ENCODE measurements at places on chromosomes 12 and 14.

- peak; percentile 22 for DNase-seq
These were observed 3.7 kb downstream of the ASB2 start for GRCh38 chr14:93972618-93973205.

DNA sequence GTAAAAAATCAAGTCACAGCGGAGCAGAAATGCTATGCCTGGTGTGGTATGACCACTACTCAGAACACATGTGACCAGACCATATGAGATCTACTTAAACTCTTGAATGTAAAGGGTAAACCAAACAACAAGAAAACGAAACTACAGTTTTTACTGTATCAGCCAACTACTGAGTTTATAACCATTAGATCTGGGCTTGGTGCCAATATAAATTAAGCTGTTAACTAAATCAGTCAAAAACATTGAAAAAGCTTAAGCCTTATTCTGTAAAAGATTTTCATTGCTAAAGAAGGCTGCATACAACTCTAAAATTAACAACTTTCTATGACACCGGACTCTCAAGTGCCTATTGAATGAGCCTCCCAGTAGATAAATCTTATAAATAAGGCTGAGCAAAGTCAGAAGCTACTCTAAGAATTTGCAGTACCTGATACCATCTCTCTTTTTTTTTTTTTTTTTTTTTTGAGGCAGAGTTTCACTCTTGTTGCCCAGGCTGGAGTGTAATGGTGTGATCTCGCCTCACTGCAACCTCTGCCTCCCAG is 35.4 kb downstream of the SPTLC2 start:
- peak; percentile 10 for DNase-seq

DNA sequence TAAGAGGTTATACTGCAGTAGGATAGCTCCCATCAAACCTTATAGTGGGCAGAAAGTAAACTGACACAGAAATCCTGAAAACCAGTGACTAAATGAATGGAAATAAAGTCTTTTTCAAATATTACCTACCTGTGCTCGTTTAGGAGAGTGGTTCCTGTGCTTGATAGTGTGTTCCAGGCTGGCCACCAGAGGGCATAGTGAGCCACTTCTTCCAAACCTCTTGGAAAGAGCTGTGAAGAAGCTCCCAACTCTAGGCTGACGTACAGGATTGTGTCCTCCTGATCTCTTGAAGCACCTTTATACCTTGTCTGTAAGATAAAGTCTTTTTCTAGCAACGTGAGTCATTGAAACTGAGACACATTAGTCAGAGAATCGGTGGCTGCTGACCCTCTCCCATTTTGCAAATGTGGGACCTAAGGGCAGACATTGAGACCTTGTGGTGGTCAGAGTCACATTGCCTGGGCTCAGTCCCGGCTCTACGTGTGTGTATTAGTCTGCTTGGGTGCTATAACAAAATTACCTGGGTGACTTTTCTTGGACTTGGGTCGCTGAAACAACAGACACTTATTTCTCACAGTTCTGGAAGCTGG is 17.6 kb downstream of the TDP1 start:
- DNase-seq: peak; percentile 70

GRCh38 chr12:4418913-4419312 is 26.7 kb downstream of the FGF6 start:
- DNase-seq: no peak

DNA sequence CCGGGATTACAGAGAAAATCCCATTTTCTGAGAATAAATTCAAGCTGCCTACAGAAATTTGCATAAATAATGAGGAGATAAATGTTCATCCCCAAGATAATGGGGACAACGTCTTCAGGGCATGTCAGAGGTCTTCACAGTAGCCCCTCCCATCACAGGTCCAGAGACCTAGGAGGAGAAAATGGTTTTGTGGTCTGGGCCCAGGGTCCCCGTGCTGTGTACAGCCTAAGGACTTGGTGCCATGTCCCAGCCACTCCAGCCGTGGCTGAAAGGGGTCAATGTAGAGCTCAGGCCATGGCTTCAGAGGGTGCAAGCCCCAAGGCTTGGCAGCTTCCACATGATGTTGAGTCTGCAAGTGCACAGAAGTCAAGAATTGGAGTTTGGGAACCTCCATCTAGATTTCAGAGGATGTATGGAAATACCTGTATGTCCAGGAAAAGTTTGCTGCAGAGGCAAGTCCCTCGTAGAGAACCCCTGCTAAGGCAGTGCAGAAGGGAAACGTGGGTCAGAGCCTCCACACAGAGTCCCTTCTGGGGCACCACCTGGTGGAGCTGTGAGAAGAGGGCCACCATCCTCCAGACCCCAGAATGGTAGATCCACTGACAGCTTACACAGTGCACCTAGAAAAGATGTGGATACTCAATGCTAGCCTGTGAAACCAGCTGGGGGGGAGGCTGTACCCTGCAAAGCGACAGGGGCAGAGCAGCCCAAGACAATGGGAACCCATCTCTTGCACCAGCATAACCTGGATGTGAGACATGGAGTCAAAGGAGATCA is 176.3 kb downstream of the RASSF9 start:
- DNase-seq: no peak

GRCh38 chr12:4031703-4032291 is 158.6 kb upstream of the PARP11 start:
- DNase-seq: no peak

GRCh38 chr12:107461222-107461975 is 224.2 kb upstream of the PWP1 start:
- DNase-seq: no peak

DNA sequence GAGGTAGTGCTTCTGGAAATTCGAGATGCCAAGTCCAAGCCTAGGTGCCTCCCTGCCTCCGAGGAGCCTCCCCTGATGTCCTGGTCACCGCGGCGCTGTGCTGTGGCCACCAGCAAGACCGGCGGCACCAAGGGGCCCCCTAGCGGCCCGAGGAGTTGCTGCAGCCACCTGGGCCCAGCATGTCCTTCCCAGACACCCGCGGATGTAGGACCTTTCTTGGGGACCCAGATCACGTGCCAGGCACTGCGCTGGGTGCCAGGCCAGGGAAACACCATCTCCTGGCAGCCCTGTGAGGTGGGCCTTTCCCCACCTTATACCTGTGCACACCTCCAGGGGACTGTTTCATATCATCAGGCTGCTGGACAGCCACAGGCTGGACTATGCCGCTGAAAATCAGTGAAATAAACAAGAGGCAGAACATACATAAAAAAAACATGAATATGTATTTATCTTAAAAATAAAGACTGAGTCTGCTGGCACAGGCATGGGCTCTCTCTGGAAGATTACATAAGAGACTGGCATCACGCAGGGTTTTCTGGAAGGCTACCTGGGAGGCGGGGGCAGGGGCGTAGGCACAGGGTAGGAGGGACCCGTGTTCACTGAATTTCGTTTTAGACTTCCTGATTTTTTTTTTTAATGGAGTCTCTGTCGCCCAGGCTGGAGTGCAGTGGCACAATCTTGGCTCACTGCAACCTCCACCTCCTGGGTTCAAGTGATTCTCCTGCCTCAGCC is 15.9 kb upstream of the HHIPL1 start:
- DNase-seq: peak; percentile 75

DNA sequence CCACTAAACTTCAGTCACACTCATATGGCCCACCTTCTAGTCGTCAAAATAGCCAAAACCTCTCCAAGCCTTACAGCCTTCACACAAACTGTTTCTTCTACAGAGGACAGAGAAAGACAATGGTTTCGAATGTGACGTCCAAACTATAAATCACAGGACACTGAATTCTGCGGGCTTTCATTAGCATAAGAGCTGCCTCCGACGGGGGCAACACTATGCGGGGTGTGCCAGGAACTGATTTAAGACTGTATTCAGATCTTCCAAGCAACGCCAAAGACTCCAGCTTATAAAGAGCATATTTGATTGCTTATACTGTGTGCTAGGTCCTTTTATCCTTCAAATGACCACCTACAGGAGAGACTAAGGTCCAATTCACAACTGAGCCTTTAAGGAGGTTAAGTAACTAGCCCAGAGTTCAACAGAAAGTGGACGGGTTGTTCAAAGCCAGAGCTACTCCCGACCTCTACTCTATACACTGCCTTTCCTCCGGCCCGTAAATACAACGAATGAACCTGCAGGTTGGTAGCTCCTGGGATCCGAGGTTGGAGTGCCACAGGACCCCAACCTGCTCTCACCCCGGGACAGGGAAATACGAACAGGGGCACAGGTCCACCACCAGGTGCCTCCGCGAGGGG is 575 bp downstream of the L2HGDH start:
- no peak for DNase-seq

- DNase-seq: no peak
These were observed 592.5 kb upstream of the NOVA1 start for GRCh38 chr14:27190296-27190695.

DNA sequence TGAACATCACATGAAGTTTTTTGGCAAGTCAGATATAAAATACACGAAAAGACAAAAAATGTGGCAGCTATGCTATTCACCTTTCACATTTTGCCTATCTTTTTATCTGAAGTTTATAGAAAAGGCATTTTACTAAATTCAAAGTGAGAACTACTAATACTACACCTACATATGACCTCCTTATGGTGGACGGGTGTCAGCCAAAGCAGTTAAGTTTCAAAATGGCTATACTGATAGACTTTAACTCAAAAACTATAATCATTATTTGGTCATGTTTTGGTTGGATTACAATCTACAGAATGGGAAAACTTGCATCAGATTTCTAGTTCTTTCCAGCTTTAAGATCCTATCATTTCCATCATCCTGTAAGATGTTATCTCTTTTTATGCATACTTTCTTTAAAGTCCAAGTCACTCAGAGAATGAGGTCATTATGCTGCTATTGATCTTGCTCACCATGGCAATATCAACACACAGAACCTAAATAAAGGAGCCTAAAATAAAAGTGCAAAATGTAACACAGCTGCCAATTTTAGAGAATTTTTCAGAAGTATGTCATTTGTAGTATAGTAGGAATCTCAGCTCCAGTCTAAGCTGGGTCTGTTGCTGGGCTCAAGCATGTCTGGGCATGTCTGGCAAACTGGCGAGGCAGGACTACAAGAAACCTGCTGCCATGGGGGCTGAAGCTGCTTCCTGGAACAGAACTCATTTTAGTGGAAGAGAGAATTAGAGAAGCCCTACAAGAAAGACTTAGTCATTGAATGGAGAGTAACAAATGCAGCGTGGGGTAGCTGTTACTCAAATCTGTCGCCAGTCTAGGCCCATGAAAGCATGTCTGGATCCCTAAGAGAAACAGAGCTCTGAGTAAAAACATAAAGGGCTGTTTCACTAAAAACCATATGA is 7.6 kb upstream of the AEBP2 start:
- peak; percentile 75 for DNase-seq

GRCh38 chr14:101029668-101030290 is 126.3 kb upstream of the RTL1 start:
- no peak for DNase-seq

GRCh38 chr12:52703424-52703823 is at the start of gene KRT77:
Gene KRT77 (minus strand): TSS chr12:52703524. CDS start chr12:52703434, 90 bp downstream.
- no peak for DNase-seq

DNA sequence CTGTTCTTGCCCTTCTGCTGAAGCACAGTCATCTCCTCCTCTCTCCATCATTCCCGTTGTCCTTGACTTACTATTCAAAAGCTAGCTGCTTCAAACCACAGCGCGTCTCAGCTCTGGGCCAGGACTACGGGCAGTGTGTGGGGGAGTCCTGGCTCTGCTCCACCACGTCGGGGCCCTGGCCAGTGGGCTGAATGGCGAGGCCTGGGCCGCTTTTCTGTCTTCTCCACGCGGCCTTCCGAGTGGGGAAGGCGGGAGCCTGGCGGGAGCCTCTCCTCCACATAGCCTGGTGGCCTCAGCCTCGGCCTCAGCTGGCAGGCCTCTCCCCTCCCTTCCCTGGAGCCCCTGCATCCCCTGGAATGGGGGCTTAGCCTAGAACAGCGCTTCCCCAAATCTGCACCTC is 16.5 kb downstream of the ANKRD9 start:
- DNase-seq: no peak

DNA sequence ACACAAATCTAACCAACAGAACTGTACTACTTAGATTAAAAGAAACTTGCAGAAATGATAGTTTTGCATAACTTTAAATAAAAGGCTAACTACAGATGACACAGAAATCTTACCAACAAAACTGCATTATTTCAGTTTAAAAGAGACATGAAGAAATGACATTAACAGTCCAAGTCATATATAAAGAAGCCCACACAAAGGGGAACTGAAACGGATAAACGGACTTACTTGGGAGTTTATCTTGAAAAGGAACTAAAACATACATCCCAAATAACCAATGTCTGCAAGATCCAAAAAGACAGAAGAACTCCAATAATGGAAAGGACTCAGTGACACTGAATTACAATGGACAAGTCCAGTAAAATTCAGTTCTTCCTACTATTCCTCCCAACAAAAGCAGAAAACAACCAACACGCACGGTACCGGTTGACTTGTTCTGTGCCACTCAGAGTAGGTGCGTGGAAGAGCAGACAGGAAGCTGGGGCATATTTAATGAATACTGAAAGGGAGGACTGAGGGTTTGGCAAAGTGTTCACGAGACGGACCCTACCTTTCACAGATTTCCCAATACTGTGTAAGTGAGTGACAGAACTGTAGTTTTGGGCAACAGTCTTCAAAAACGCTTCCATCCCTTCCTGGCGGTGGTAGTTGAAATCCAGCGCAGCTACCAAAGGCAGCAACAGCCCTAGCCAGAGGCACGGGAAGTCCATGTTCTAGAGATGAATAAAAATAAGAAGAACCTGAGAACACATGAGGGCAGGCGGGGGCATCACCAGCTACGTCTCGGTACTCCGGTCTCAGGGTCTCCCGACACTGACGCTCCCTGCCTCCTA is 627 bp downstream of the CPM start:
- peak; percentile 51 for DNase-seq

GRCh38 chr14:30972882-30973582 is 52.4 kb upstream of the AP4S1 start:
- DNase-seq: no peak

GRCh38 chr12:54417712-54418440 is 1.2 kb downstream of the ITGA5 start:
- no peak for DNase-seq

- peak; percentile 77 for DNase-seq
These were observed 29.1 kb downstream of the CHST11 start for GRCh38 chr12:104485651-104486362.

- peak; percentile 55 for DNase-seq
These were observed 9.5 kb downstream of the PHETA1 start for GRCh38 chr12:111359231-111359913.

Data from activated naive CD4-positive, alpha-beta T cell treated with anti-CD3 and anti-CD28 coated beads for 36 hours (primary cell).